ENCODE measurements at places on chromosomes 6 and 20. TPM values are rescaled to one million over a fixed set of nuclear protein-coding genes. Genes with fewer than 3 reads are reported as not detected.

The SLC22A3 gene
- total RNA-seq: 2.2 TPM

The SLC22A7 gene
- not detected for total RNA-seq

The GINM1 gene
- 29.1 TPM for total RNA-seq

The TNNC2 gene
- not detected for total RNA-seq

The ZBTB9 gene
- total RNA-seq: 3.3 TPM

The XKR7 gene
- not detected for total RNA-seq

The OOEP gene
- total RNA-seq: not detected

The MUCL3 gene
- total RNA-seq: not detected

The KHDC1 gene
- 1.7 TPM for total RNA-seq

The ADAM33 gene
- total RNA-seq: 0.79 TPM

The SAMD3 gene
- not detected for total RNA-seq

The PSMB8 gene
- total RNA-seq: 20.0 TPM

The RFX6 gene
- total RNA-seq: not detected

Measured in airway epithelial cell (primary cell).